ENCODE measurements at places on chromosomes 12 and 14.
A peak's percentile ranks its signal among the peaks of the same experiment; 100 is the strongest.

DNA sequence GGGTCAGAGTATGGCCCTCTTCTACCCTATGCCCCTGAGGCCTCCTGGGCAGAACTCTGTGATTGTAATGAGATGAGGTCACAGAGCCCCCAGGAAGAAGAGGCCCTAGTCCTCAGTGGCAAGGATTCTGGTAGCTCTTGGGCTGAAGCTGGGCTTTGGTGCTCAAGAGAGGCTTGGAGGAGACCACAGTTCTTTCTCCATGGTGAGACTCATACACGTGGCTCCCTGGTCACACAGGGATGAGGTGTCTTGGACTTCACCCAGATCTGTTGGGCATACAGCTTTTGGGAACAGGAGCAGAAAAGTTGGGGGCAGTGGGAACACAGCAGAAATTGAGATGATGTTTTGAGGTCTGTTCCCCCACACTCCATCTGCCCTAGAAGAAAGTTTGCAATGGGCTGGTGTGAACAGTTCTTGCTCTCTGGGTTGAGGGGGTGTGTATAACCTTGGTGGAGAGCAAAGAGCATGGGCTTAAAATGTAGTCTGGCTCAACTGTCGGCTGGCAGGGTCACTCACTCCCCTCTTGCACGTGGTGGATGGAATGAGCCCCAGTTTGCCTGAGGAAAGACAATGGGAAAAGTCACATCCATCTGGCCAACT is at the start of gene KRT86:
KRT86 (plus strand) TSS at position 125 of the 600 bp plus-strand sequence. CDS start 27,272 bp downstream, outside the sequence.
- no peak for DNase-seq

DNA sequence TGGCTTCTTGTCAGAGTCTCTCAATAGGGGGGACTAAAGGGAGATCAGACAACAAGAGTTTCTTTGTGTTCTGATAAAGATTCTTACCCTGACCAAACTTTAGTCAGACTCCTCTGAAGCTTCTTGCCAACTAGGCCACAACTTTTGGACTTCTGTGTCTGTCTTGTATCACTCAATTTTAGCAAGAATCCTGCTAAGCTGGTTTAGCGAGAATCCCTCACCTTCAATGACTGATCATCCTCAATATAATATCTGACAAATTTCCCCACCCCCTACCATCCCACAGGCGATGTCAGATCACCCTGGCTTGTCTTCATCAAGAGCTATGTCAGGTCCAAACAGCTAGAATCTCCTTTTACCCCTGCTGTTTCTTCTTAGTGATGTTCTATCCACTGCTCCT is 215.2 kb downstream of the RASSF9 start:
- no peak for DNase-seq

- DNase-seq = peak; percentile 52
These were observed 4.5 kb upstream of the GDF11 start for GRCh38 chr12:55738123-55739024.

GRCh38 chr12:118188690-118189371 is 52.9 kb downstream of the PEBP1 start:
- DNase-seq = no peak

DNA sequence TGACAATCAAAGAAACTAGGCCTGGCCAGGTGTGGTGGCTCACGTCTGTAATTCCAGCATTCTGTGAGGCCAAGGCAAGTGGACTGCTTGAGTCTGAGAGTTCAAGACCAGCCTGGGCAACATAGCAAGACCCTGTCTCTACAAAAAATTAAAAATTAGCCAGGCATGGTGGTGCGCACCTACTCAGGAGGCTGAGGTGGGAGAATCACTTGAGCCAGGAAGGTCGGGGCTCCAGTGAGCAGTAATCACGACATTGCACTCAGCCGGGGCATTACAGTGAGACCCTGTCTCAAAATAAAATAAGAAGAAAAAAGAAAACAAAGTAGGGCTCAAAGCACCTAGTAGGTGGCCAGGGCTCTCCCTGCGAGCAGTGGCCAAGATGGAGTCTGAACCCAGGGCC is 79.1 kb downstream of the CHGA start:
- DNase-seq = no peak

DNA sequence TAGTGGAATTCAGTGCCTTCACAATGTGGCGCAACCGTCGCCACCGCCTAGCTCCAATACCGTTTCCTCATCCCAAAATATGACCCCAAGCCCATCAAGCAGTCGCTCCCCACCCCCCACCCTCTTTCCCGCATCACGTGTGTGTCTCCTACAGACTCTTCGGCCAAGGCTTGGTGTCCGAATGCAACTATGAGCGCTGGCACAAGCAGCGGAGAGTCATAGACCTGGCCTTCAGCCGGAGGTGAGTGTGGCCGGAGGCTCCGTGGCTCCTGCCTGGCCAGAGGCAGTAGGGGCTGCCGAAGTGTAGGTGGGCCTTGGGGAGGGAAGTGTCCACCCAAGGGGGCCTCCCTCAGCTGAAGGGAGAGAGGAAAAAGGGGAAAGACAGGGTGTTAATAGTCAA is 15.8 kb downstream of the CYP46A1 start:
- no peak for DNase-seq

DNA sequence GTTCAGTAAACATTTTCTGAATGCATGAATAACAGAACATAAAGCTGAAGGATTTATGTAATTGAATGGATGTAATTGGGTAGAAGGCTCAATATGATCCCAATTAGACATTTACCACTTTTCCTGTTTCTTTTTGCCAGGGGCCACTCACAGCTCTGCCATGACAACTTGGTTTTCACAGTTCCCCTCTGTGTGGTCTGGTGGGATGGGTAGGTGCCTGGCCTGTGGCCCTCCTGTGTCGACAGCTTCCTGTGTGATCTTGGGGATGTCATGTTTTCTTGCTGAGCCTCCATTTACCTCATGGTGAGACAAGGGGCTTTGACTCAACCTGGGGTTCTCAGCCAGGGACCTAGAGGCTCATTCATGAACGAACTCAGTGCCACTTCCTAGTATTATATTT is 12.6 kb upstream of the SERPINA10 start:
- DNase-seq = no peak

DNA sequence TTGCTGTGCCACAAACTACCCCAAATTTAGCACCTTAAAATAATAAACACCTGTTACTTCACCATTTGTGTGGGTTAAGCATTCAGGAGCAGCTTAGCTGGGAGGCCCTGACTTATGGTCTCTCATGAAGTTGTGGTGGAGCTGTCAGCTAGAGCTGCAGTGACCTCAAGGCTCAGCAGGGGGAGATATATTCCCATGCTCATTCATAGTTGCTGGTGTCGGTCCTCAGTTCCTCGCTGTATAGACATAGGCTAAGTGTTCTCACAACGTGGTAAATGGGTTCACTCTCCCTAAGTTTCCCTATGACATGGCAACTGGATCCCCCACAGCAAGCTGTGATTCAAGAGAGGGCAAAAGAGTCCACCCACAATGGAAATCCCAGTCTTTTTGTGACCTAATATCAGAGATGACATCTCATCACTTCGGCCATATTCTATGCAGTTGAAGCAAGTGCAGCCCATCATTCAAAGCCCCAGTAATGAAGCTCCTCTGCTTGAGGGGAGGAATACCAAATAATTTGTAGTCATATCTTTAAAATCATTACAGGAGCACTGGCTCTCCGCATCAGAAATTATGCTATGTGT is 41.1 kb downstream of the PRB3 start:
- no peak for DNase-seq

- DNase-seq = no peak
These were observed 3.2 kb upstream of the SSPN start for GRCh38 chr12:26192142-26192541.

DNA sequence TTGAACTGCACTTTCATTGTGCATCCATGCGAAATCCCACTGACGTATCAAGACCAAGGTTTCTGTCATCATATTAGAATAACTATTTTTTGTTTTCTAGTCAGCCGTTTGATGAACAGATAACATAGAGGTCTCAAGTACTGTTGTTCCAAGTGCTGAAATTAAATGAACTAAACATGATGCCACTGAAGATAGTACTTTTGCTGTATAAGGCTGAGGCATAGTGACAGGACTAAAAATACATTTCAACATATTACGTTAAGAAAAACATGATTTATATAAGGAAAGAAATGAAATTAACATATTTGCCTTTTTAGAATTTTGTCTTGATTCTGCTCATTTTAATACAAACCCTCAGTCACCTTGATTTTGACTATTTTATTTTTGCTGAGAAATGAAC is 82.2 kb downstream of the ANO6 start:
- no peak for DNase-seq

DNA sequence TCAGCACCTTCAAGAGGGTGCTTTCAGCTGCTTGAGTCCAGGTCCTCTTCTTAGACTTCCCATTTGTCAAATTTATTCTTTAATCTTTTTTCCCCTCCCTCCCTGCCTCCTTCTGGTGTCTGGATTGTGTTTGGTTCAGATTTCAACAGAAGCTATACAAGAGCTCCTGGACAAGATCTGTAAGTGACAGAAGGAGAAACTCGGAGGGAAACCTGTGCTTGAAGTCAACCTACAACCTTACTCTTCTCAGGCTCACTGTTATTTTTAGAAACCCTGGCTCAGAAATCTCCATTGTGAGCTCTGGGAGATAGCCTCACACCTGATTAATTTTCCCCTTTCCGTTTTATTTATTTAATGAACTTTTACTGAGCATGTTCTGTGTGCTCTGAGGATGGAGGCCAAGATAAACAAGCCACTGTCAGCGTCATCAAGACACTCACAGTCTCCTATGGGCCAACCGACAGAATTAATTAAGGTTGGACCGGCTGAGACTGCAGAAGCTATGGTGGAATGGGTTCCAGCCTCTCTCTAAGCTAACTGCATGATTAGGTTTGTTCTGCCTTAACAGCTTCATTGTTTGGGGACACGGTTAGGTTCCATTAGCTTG is 13.5 kb downstream of the PDE1B start:
- DNase-seq = no peak

DNA sequence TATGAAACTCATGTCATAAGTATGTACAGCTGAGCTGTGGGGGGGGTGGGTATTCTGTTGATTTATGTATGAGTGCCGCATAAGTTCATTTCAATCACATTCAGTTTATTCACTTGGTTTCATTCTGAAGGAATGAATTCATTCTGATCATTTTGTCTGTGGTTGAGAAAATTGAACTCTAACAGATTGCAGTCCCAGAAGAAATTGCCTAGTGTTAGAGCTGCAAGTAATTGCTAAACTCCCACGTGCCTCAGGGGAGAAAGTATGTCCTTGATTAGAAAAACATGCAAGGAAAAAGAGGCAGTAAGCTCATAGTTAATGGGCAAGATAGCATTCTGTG is 442.4 kb upstream of the MGAT4C start:
- no peak for DNase-seq

- no peak for DNase-seq
These were observed 52.6 kb downstream of the IFT81 start for GRCh38 chr12:110176745-110177144.

DNA sequence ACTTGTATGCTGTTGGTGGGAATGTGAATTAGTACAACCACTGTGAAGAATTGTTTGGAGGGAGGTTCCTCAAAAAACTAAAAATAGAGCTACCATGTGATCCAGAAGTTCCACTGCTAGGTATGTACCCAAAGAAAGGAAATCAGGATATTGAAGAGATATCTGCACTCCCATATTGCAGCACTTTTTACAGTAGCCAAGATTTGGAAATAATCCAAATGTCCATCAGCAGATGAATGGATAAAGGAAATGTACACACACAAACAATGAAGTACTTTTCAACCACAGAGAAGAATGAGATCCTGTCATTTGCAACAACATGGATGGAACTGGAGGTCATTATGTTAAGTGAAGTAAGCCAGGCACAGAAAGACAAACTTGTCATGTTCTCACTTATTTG is 25.9 kb downstream of the TIGAR start:
- no peak for DNase-seq

DNA sequence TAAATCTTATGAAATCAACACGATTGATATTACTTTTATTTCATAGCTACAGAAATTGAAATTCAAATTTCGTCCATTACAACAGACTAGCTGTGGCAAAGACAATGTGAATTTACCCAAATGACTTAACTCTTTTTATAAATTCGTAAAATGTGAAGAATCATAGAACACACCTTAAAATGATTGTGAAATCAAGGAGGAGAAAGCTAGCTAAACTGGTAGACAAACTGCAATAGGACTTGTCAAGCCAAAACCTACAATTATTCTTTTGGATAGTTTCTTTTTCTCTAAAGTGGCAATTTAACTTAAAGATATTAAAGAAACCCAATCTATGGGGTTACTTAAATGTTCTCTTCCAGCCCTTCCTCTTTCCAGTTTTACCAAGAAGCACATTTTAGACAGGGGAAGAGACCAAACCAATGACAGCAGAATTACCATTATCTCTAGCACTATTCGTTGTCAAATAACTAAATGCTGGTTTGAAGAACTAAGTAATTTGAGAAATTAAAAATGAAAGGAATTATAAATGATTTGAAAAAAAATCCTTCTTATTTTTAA is 807 bp upstream of the SLC16A7 start:
- DNase-seq = no peak

DNA sequence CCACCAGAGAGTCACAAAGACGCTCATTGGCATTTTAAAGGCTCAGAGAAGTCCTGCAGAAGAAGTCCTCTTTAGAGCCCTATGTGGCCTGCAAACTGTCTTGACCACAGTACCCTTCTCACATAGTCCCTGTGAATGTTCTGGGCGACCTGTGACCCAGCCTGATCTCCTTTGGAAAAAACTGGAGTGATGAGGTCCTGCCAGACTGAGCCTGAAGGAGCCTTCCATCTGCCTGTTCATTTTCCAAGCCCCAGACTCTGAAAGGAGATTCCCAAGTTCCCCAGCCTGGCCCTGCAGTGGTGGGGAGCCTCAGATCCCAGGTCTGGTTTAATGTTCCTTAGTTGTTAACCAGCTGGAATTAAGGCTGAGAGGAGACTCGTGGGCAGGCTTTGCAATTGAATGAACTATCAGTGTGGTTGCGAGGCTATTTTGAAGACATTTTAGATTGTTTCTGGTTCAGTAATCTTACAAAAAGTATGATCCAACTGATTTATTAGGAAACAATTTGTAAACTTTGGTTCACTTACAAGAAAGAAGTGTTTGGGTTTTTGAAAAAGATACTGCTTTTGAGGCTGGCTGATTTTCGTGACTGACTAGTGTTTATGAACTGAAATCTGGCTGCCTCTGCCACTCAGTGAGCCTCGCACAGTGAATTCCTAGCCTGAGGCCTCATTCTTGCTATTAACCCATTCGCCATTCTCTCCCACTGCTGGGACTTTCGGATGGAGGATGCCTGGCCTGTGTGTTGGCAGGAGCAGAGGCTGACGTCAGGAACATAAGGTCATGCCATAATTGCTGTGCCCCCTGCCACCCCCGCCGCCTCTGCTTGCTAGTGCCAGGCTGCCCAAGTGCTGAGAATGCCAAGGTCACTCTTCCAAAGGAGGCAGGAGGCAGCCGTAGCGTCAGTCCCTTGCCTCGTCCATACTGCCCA is 249.0 kb downstream of the CACNA1C start:
- no peak for DNase-seq

GRCh38 chr14:31265701-31266398 is 58.3 kb upstream of the HECTD1 start:
- DNase-seq = no peak

GRCh38 chr12:93094988-93095737 is 166.1 kb upstream of the EEA1 start:
- DNase-seq = no peak

DNA sequence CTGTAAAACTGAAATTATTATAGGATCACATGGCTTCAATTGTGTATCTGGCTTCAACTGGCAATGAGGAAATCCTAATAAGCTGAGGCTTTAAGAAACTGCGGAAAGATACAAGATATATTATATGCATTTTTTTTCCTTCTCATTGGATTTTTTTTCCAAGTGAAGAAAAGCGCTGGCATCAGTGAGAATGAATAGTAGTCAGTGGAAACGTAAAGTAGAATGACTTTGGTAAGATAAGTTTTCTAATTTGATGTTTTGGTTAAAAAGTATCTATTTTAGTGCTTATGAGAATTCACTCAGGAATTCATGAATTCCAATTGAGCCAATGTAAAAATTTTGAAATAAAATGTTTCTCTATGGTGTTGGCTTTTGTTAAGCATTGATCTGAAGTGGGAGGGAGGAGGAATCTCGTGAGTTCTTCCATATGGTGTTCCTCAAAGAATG is 173.5 kb upstream of the FRMD6 start:
- no peak for DNase-seq
